ENCODE measurements at places on chromosomes 6 and 20.

GRCh38 chr6:167648501-167649278 lies 178.0 kb upstream of the AFDN start:
- no peak for DNase-seq

GRCh38 chr20:22512911-22513489 lies 71.4 kb downstream of the FOXA2 start:
- no peak for DNase-seq

DNA sequence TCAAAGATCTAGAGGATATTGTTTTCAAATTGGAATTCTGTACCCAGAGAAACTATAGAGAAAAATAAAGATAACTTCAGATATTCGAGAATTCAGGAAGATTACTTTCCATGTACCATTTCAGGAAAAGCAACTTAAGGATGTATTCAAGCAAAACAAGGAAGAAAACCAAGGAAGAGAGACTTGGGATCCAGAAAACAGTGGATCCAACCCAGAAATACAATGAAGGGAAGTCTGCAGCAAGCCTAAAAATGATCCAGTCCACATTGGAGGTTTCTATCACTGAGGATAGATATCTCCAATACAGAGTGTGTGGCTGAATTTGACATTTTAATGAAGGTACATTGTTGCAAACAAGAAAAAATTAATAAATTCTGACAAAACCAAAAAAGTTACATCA lies 201.0 kb downstream of the EYA2 start:
- DNase-seq, result no peak

- DNase-seq, result no peak
Observed at GRCh38 chr6:16002332-16003196, 126.3 kb upstream of the MYLIP start.

DNA sequence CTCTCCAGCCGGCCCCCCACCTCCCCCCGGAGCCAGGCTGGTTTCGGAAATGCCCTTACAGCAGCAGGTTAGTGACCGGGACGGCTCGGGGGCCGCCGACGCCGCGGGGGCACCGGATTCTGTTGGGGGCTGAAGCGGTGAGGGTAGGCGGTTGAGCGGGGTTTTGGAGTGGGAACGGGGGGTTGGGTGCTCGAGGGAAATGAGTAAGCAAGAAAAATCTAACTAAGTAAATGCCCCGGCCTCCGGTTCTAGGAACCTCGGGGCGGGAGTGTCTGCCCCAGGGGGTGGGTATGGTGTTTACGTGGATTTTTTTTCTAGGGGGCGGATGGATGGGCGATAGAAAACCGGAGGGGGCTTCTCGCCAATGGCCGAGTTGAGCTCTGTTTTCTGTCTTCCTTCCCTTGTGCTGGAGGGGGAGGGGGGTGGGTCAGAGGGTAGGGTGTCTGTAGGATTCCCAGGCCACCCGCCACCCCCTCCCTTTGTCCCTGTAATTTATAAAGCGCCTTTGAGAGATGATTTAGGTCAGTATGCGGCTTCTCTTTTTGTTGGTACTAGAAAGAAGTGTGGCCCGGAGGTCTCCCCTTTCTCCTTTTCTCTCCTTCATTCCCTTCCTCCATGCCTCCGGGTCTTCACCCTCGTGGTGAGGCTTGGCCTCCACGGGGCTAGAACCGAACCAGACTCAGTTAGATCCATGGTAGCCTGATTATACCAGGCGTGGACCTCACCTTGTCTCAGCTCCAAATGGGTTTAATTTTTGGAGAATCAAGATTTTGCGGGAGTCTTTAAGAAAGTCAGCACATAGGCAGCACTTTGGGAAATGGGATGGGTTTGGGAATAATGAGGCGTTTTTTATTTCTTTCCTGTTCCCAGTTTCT lies 2.3 kb downstream of the E2F3 start:
- no peak for DNase-seq

- DNase-seq, result no peak
Observed at GRCh38 chr6:89009624-89010059, 46.2 kb upstream of the RNGTT start.

DNA sequence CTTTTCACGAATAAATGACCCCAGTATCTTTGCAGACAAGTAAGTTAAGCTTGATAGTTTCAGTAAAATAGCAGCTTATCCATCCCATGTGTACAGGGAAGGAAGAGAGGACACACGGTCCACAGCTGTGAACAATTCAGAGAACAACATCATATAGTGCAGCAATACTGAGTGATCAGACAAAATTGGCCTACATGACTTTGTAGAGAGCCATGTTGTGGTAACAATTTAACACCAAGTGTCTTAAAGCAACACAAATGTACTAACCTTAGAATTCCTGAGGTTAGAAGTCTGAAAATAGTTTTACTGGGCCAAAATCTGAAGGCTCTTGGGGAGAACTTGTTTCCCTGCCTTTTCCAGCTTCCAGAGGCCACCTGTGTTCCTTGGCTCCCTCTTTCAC lies 12.5 kb downstream of the FAM184A start:
- no peak for DNase-seq

GRCh38 chr6:105485456-105485855 lies 82.6 kb upstream of the PREP start:
- DNase-seq, result no peak

GRCh38 chr6:106981926-106982325 lies 7.4 kb upstream of the CD24 start:
- DNase-seq, result no peak

DNA sequence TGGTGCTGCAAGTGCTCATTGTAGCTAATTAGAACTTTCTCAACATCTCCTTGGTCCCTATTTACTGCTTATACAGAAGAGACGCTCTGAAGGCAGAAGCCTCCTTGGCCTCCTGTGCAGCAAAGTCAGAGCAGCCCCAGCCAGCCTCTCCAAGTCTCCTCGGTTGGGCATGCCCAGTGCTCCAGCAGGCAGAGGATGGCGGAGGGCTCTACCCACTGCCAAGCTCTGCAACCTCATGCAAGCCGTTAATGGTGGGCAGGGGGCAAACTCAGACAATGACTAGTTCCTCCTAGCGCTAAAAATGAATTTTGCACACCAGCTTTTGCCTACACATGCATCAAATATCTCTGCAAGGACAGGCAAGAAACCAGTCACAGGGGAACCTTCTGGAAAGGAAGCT lies 27.8 kb downstream of the NOL4L start:
- peak; percentile 3 for DNase-seq

GRCh38 chr20:35638751-35639150 lies 23.1 kb downstream of the SPAG4 start:
- no peak for DNase-seq

DNA sequence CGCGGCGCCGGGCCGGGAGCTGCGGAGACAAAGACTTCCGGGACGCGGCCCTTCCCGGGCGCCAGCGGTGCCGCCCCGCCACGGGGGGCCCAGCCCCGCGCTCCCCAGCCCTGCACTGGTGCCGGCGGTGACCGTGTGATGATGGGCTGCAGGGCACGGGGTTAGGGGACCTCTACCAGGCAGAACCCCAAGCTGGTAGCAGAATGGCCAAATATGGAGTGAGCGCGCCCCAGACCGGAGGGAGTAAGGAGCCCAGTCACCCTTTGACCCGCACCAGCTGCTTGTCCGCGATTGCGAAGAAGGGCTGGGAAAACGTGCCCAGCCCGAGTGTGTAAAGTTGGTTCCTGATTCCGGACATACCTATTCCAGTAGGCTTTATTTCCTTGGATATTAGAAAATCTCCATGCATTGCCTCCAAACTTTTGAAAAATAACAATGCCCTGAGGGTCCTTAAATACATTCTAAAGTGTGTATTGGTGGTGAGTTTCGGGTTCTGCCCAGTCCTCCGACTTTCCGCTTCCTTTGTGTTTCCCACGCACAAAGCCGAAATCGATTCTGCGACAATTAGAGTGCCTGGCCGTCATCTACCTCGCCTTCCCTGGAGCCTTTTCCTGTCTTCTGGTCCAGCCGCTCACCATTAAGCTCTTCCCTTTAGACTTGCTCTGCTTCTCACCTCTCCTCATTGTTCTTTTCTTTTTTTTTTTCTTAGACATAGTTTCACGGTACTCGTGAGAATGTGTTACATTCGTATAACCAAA lies 1.1 kb downstream of the ABRACL start:
- peak; percentile 71 for DNase-seq

GRCh38 chr6:109781001-109781400 lies 89.9 kb downstream of the FIG4 start:
- DNase-seq, result no peak

GRCh38 chr6:163298079-163298830 lies 116.3 kb upstream of the QKI start:
- no peak for DNase-seq

Measured in left ventricle myocardium superior (tissue), 1 donor.